Cortex of kidney (tissue), 1 donor: ENCODE measurements at places on chromosomes 4 and X.

DNA sequence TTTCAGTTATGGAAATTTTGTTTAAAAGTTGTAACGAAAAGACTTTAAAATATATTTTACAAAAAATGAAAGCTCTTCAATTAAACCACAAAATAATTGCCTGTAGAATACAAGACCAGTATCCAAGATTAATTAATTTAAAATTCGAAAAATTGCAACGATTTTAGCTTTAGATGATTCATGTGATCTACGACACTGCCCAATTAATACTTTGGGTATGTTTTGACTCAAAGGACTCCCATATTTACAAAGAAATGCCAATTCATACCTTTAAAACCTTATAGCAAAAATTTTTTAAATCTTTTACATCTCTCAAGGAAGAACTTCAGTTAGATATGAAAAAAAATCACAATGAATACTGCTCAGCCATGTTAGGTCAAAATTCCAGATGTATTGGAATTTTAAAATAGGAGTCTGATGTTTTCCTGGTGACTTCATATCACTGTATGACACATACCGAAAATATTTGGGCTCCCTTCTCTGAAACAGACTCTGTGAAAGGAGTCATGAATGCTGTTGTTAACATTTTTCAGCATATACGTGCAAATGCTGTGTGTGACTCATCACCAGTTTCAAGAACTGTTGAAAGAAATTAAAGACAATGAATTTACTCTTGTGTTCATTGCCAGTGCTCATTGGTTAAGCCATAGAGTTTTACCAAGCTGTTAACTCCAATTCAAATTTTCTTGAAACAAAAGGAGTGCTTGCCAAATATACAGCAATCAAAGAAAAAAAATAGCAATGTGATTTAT is 13.8 kb upstream of the SMS start:
- no peak for DNase-seq

DNA sequence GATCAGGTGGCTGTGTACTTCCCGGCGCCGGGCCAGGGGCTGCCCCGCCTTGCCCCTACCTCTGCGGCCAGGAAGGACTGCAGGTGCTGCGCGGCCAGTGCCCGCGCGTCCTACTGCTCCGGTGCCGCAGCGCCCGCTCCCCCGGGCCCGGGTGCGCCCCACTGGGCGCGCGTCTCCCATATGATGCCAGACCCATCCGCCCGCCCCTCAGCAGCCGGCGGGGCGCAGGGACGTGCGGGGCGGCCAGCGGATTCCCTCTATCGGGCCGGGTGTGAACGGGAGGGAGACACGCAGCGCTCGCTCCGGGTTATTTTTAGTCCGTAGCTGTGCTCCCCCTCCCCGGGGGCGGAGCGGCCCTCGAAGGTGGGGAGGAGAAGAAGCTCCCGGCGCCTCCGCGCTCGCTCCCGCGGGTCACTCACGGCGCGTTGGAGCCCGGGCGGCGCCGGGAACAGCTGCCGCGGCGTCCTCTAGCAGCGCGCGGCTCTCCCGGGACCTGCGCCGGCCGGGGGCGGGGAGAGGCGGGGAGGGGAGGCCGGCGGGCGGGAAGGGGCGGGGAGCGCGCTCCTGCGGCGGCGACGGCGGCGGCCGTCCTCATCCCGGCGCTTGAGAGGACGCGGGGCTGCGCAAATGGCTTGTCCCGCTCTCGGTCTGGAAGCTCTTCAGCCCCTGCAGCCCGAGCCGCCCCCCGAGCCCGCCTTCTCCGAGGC is 103.6 kb downstream of the UCHL1 start:
- DNase-seq, result no peak

- no peak for DNase-seq
Observed at GRCh38 chr4:41586675-41587225, 48.8 kb downstream of the LIMCH1 start.

DNA sequence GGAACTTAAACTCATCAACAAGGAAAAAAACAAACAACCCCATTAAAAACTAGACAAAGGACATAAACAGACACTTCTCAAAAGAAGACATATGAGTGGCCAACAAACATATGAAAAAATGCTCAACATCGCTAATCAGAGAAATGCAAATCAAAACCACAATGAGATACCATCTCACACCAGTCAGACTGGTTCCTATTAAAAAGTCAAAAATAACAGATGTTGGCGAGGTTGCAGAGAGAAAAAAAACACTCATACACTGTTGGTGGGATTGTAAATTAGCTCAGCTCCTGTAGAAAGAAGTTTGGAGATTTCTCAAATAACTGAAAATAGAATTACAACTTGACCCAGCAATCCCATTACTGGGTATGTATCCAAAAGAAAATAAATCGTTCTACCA is 28.7 kb downstream of the APLN start:
- no peak for DNase-seq

DNA sequence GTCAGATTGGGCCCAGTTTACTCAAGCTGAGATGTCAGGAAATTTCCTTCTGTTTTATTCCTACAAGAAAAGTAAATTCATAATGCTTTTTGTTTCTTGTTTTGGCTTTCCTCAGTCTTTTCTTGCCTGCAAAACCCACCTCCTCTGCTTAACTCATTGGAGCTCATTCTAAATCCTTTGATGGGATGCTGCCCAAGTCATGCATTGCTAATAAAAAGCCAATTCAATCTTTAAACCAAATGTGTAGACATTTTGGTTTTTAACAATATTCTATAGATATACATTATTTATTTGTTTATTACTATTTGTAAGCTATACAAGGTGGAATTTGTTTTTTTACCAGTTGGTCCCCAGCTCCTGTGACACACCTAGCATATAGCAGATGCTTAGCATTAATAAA is 13.2 kb upstream of the PDE5A start:
- DNase-seq, result no peak

- DNase-seq, result no peak
Observed at GRCh38 chr4:138983690-138984089, 31.9 kb upstream of the NOCT start.

DNA sequence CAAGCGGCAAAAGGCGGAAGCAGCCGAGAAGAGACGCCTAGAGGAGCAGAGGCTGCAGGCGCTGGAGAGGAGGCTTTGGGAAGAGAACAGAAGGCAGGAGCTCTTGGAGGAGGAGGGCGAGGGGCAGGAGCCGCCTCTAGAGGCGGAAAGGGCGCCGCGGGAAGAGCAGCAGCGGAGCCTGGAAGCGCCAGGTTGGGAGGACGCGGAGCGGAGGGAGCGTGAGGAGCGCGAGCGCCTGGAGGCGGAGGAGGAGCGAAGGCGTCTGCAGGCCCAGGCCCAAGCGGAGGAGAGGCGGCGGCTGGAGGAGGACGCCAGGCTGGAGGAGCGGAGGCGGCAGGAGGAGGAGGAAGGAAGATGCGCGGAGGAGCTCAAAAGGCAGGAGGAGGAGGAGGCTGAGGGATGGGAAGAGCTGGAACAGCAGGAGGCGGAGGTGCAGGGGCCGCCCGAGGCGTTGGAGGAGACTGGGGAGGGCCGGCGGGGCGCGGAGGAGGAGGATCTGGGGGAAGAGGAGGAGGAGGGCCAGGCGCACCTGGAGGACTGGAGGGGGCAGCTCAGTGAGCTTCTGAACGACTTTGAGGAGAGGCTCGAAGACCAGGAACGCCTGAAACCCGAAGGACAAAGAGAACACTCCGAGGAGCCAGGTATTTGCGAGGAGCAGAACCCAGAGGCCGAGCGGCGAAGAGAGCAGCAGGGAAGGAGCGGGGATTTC is 72.9 kb downstream of the AASDH start:
- no peak for DNase-seq

- no peak for DNase-seq
Observed at GRCh38 chr4:113639326-113639725, 122.2 kb downstream of the CAMK2D start.

DNA sequence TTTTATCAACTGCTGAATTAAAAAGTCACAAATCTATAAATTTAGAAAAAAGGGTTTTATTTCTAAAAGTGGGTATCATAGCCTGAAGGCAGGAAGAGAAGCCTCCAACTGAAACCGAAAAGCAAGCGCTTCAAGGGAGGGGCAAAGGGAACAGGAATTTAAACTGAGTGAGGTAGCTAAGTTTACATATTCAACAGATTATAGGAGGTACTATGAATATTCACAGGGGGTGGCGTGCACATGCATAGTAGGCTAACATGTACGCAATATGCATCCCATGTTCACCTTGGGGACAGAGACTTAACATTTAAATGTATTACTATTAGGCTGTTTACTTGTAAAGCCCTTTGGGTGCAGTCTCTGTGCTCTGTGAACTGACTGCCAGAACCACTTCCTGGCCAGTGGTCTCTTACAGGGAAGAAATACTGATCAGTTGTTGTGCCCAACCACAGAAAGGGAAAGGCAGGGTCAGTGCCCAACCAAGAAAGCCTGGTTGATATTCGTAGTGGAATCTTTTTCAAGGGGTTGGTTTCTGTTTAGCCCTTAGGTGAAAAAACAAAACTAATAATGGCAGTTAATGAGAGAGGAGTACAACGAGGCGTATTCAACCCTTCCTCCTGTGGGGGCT is 168.7 kb upstream of the GALNTL6 start:
- DNase-seq, result no peak

DNA sequence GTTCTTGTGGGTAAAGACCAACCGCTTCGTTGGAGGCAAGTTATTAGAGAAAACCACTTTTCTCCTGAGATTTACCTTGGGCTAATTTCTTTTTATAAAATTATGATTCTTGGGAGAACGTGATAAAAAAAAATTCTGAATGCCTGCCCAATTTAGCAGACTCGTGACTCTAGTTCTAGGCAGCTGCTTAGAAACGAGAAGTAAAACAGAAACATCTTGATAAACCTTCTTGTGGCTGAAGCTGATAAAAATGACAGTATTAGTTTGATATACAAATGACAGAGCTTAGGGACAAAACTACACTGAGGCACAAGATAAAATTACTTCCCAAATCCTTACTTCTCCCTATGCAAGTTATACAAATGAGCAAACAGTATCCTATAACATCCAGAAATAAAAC is 458.9 kb upstream of the TEX13C start:
- DNase-seq, result no peak
